Right ventricle myocardium inferior (tissue), 1 donor: ENCODE measurements at places on chromosomes 4 and X. TPM values are rescaled to one million over a fixed set of nuclear protein-coding genes. Genes with fewer than 3 reads are reported as not detected.
A peak's percentile ranks its signal among the peaks of the same experiment; 100 is the strongest.

DNA sequence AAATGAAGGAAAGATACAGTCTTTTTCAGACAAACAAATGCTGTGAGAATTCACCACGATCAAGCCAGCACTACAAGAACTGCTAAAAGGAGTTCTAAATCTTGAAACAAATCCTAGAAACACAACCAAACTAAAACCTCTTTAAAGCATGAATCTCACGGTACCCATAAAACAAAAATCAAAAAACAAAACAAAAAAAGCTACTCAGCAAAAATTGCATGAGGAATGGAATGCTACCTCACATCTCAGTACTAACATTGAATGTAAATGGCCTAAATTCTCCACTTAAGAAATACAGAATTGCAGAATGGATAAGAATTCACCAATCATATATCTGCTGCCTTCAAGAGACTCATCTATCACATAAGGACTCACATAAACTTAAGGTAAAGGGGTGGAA lies 300.1 kb downstream of the NAF1 start:
- no peak for DNase-seq

- no peak for DNase-seq
Observed at GRCh38 chr4:62449538-62449937, 1249.4 kb downstream of the ADGRL3 start.

- DNase-seq = no peak
Observed at GRCh38 chr4:41331224-41331623, 74.5 kb downstream of the UCHL1 start.

- DNase-seq = peak; percentile 78
Observed at GRCh38 chrX:2320580-2321327, 180.0 kb downstream of the DHRSX start.

DNA sequence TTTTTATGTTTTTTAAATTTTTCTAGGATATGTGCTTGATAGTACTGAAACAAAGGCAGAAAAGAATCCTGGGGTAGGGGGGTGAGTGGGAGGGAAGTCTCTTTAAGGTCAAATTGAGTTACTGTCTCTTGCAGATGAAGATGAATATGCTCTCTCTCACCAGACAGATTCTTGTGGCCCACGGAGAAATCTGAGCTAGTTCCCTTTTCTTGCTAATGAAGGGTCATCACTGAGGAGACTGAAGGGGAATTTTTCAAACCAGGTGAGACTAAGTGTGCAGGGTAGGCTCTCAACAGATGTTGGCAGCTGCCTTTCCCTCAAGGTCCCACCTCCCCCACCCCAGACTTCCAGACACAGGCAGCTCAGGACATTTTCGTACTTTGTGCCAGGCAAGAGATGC lies 21.5 kb downstream of the FAM9C start:
- DNase-seq = no peak

DNA sequence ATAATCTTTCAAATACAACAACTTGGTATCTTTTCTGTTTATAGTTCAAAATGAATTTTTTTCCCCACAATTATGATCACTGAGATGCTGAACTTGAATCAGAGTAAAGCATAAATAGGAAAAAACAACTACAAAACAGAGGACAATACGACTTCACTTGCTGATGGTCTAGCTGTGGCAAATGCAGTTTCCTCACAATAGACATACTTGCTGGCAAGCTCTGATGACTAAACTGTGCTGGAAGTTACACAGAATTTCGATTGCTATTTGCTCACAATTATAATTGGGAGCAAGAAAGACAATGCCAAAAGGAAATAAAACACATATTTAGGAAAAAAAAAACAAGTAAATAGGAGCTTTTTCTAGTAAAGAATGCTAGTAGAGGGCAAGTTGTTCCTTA lies 14.7 kb downstream of the VEGFC start:
- DNase-seq = no peak

DNA sequence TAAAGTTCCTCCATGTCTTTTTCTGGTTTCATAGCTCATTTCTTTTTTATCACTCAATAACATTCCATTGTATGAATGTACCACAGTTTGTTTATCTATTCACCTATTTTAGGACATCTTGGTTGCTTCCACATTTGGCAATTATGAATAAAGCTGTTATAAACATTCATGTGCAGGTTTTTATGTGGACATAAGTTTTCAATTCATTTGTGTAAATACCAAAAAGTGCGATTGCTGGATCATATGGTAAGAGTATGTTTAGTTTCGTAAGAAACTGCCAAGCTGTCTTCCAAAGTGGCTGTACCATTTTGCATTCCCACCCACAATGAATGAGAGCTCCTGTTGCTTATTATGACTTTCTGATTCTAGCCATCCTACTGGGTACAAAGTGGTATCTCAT lies 36.3 kb upstream of the ZFX start:
- no peak for DNase-seq

GRCh38 chr4:145644699-145645098 lies 25.5 kb downstream of the MMAA start:
- no peak for DNase-seq

DNA sequence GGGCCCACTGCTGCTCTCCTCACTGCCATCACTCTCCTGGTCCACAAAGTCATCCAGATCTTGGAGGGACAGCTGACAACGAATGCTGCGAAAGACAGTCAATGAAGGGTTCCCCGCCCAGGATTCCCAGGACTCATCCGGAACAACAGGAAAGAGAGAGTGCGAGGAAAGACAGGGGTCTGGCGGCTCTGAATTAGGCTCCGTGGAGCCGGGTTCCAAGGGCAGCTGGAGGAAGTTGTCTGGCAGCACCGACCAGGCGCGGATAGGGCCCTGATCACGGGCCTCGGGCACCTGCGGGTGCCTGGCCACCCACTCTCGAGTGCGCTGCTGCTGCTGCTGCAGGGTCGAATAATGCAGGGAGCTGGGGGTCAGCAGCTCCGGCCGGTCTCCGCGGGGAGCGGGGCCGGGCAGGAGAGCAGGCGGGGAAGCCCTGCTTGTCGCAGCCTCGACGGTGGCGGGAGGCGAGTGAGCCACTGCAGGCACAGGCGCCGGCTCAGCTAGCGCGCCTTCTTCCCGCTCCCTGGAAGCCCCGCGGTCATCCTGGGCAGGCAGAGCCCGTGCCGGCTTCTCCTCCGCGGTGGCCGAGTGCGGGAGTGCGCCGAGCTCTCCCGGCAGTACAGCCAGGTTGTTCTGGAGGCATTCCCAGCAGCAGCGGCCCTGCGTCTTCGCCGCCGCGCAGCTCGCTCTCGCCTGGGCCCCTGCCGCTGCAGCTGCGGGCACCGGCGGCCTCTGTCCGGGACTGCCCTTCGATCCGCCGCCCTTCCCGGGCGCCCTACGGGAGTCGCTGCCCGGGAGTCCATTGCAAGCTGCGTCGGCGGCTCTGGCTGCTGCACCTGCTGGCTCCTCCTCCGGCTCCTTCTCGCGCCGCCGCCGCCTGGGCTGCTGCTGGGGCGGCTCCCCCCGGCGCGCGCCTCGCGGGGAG lies 1.1 kb downstream of the SOWAHB start:
- peak; percentile 56 for DNase-seq

DNA sequence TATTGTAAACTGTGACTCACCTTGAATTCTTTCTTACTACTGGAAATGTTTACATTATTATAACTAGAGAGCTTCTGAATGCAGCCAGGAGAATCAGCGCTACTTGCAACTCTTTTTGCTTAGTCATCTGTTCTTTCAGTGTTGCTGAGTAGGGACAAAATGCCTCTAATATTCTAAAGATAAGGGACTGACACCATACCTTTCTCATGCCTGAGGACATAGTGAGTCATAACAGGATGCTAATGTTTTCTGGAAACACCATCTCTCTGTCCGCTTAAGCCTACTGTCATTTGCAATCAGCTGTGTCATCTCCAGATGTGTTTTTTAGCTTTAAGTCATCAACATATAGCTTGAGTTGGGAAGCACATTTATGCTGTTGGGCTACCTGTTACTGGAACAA lies 108.3 kb downstream of the QRFPR start:
- DNase-seq = no peak

- no peak for DNase-seq
Observed at GRCh38 chrX:74421740-74422352, 553 bp downstream of the SLC16A2 start.

DNA sequence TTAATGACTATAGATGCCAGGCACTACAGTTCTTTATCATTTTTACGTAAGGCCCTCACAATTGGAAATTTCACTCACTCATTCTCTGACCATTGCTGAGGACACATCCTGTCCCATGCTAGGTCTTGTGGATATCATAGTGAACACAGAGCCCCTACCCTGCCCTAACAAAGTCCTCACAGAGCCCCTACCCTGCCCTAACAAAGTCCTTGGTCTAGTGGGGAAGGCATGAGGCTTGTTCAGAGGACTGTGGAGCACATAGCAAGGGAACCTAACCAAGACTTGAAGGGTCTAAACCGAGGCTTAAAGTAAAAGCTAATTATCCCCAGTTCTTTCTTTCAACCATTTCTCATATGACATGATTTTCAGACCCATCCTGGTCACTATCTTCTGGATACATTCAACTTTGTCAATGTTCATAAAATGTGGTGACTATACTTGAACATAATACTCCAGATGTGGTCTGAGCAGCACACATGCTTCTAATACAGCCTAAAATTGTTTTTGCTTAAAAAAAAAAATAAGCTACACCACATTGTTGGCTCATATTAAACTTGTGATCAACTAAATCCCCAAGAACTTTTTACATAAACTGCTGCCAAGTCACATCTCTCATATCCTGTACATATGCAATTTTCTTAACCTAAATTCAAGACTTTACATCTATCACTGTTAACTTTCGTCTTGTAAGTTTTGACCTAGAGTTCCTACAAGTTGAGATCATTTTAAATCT lies 77.0 kb downstream of the GPC3 start:
- no peak for DNase-seq

DNA sequence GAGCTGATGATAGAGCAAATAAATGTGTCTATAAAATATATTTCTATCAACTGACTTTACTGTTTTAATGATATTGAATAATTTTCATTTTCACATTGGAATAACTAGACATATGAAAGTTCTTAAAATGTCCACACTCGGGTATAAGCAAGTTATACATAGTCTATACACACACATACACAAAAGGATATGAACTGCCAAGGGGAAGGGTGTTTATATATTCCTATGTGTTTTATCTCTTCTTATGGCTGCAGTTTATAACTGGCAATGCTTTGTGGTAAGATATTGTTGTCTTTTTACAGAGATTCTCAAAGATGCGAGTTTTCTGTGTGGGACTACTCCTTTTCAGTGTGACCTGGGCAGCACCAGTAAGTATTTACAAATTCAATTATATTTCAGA lies 1.6 kb downstream of the MEPE start:
- DNase-seq = no peak

DNA sequence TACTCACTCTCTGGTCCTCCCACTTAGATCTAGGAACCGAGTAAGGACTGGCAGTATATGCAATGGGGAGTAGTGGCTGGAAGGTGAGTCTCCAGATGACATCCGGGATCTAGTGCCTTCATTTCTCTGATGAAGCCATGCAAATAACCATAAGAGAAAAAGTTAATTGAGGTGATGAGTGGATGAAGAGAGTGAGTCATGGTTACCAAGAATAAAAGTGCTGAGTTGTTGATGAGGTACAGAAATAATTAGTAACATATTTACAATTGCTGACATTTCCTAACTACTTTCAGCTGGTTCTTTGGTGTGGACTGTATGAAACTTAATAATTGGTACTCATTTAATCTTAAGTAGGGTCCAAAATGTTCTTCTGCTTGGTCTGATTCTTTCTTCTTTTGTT lies 146.7 kb upstream of the PITX2 start:
- DNase-seq = no peak

GRCh38 chrX:152044383-152044782 lies 69.9 kb upstream of the GABRE start:
- no peak for DNase-seq

- no peak for DNase-seq
Observed at GRCh38 chrX:63740382-63740781, 44.6 kb downstream of the ARHGEF9 start.

GRCh38 chr4:73451981-73452747 lies 16.1 kb downstream of the AFP start:
- DNase-seq = no peak

GRCh38 chr4:140726776-140727500 lies 29.2 kb downstream of the TBC1D9 start:
- no peak for DNase-seq

DNA sequence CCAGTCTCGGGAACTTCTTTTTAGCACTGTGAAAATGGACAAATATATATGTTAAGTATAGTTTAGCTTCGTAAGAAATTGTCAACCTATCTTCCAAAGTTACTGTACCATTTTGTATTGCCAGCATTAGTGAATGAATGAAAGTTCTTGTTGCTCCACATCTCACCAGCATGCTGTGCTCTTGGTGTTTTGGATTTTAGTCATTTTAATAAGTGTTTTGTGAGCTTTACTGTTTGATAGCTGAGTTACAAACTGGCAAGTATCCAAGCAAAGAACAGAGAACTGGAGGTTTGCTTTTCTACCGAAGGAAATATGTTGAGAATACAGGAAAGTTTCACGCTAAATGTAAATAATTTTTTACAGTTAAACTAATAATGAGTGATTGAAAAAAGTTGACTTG lies 33.0 kb downstream of the SNCA start:
- DNase-seq = no peak

DNA sequence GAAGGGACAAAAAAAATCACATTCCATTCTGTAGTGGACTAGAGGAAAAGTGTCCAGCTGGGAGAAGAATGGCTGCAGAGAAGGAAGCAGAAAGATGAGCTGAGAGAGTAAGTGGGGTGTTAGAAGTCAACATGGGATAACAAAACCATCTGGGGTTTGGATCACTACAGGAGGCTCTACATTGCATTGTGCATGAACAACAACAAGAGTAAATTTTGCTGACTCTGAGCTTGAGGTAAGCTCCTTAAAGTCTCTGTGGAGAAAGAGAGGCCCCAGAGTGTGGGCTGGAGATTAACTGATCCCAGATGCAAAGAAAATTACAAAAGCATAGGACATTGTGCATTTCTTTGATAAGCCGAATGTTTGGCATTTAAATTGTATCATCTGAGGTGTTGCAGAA lies 128.9 kb downstream of the UGT8 start:
- no peak for DNase-seq

- DNase-seq = no peak
Observed at GRCh38 chrX:115214151-115214550, 19.7 kb downstream of the LRCH2 start.

DNA sequence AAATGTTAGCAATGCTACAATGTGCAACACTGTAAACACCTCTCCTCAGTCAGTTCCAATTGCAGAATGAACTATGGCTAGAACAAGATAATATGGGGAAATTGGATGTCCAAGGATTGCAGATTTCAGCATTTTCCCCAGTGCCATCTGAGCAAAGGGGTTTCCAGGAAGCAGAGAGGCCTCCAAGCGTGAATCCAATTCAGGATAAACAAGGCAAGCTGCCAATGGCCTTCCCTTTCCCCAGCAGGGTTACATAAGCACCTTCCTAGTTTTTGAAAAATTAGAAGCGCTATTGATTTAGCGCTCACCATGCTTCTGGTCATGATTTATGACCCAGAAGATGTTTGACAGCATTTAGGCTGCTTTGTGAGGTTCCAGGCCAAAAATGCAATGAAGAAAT lies 223.0 kb upstream of the GATB start:
- DNase-seq = no peak

- peak; percentile 77 for DNase-seq
Observed at GRCh38 chrX:40539214-40540142, 41.3 kb upstream of the ATP6AP2 start.

The RAB33A gene
- 0.32 TPM for total RNA-seq

The DKK2 gene
- 1.9 TPM for total RNA-seq

The FAT4 gene
- total RNA-seq = 6.5 TPM

The MAGEA9B gene
- total RNA-seq = not detected

The SEPTIN11 gene
- total RNA-seq = 32.9 TPM

The SPANXC gene
- not detected for total RNA-seq

The SPANXA2 gene
- not detected for total RNA-seq
